Amygdala (tissue), 56 donors: ENCODE measurements at places on chromosomes 3 and 15.

DNA sequence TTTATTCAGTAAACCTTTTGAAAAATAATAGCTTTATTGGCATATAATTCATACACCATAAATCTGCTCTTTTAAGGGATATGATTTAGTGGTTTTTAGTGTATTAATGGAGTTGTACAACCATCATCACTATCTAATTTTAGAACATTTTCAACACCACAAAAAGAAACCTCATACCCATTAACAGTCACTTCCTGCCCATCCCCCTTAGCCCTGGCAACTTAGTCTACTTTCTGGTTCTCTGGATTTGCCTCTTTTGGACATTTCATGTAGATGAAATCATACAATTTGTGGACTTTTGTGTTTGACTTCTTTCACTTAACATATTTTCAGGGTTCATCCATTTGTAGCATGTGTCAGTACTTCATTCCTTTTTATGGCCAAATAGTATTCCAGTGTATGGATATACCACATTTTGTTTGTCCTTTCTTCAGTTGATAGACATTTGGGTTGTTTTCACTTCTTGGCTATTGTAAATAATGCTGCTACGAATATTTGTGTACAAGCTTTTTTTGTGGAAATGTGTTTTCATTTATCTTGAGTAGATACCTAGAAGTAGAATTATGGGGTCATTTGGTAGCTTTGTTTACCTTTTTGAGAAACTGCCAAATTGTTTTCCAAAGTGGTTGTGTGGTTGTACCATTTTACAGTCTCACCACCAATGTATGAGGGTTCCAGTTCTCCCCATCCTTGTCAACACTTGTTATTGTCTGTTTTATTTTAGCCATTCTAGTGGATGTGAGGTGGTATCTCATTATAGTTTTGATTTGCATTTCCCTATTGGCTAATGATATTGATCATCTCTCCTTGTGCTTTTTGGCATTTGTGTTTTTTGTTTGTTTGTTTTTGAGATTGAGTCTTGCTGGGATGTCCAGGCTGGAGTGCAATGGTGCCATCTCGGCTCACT lies 45.8 kb downstream of the SMAD3 start:
- no peak for DNase-seq

GRCh38 chr3:149657321-149657925 lies 402 bp downstream of the WWTR1 start:
- DNase-seq, result no peak

GRCh38 chr3:77191640-77192039 lies 151.7 kb downstream of the ROBO2 start:
- no peak for DNase-seq

DNA sequence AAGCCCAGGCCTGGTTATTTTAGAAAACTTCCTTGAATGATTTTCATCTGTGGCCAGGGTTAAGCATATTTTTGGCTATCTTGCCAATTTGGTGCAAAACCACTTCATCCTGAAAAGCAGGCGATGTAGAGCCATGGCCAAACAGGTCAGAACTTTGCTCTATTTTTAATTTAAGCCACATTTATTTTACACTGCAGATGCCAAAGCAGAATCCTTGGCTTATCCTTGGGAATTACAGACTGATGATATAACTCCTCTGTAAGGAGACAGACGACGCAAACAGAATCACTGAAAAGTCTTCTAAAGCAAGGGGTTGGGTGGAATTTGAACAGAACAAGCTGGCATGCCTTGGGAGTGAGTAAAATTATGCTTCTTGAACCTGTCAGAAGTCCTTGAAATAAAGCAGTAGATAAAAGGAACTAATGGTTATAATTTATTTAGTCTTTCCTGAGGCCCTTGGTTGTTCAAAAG lies 121.9 kb downstream of the CHST2 start:
- DNase-seq, result no peak

- peak; percentile 33 for DNase-seq
Observed at GRCh38 chr3:36944012-36944640, 728 bp downstream of the TRANK1 start.

- no peak for DNase-seq
Observed at GRCh38 chr3:192834428-192834827, 83.2 kb downstream of the MB21D2 start.
